ENCODE measurements at places on chromosomes 1 and 21.

- no peak for DNase-seq
These were observed 28.1 kb upstream of the RNPC3 start for GRCh38 chr1:103497404-103497803.

DNA sequence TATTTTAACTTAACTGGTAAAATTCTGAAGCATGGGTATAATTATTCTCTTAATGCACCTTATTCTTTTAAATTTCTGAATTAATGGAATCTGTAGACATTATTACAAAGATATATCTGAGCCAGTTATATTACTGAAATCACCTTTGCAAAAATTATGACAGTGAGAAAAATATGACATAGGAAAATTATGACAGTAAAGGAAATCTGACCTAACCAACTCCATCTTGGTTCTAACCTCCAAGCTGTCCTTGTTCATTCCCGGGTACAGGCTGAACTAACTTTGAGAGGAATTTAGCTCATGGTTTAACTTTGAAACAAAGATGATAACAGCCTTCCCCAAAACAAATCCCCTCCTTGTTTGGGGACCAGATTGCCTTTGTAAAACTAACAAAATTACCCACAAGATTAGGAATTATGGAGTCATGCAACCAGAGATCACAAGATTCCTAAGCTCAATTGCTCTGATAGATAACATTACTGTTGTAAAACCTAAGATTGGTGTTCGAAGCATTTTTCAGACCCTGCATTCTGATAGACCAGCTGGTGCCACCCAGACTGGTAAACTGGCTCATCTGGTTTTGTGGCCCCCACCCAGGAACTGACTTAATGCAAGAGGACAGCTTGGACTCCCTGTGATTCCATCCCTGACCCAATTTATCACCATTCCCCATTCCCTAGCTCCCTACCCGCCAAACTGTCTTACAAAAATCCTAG, 9.4 kb upstream of the CD55 start:
- no peak for DNase-seq

DNA sequence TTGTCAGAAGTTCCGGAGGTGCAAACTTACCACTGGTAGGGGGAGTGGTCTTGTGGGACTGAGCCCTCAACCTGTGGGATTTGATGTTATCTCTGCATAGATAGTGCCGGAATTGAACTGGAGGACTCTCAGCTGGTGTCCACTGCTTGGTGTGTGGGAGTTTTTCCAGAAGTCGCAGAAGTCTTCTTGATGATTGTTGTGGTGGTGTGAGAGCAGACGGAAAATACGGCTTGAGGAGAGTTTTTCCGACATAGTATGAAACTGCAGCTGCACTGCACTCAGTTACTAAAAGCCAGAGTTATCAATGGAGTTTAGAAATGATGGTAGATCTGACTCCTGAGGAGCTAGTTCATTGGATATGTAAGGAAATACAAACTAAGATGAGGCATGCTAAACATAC, 14.9 kb downstream of the RGS5 start:
- DNase-seq, result no peak

DNA sequence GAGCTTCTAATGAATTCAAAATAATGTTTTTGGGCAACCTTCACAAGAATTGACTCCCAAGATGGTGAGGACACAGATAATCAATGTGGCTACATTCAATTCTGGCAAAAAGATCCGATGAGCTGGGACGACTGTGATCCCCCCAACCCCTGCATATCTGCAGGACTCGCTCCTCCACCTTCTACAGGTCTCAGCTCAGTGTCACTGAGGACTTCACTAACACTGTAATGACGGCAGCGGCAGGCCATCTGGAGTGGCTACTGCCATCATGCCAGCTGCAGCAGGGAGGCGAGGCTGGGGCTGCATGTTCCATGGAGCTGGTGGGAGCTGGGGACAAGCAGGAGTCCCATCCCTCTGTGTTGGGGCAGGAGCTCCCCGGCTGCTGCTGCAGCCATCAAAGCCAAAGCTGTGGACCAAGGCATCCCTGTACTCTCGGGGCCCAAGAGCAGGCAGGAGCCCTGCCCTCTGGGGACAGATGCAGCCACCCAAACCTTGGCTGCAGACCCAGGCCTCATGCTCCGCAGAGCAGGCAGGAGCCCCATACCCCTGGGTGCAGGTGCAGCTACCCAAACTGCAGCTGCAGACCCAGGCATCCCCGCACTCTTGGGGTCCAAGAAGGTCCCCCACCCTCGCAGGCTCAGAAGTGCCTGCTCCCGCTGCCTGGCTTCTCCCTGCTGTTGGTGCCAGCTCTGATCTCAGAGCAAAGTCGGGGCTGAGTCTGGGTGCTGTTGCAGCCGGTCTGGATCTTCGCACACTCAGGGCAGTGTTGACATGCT, 12.2 kb upstream of the DHRS3 start:
- no peak for DNase-seq

DNA sequence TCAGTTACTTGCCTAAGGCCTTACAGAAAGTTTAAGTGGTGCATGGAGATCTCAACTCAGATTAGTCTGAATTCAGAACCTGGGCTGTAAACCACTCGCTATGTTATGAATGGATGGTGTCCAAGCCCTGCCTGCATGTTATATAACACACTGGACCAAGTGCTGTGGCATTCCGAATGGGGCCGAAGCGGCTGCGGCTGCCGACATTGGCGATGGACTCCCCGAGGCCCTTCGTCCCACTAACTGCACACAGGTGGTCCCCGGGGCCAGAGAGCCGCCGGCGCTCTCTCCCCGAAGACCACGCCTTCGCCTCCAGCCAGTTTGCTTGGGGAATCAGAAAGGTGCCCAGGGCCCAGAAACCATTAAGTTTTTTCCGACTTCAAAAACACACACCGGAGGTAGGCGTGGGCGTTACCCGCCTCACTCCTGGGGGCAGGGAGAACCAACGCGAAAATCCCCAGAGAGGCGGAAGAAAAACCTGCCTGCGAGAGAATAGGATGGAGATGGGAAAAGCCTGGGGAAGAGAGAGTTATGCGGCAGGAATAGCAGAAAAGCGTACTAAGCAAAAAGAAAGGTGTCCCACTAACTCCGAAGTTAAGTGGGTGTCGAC, 579 bp upstream of the TENT5C start:
- peak; percentile 15 for DNase-seq

- DNase-seq, result no peak
These were observed 14.4 kb upstream of the THEM5 start for GRCh38 chr1:151867765-151868411.

GRCh38 chr1:111775966-111776365, 20.3 kb downstream of the DDX20 start:
- DNase-seq, result no peak

DNA sequence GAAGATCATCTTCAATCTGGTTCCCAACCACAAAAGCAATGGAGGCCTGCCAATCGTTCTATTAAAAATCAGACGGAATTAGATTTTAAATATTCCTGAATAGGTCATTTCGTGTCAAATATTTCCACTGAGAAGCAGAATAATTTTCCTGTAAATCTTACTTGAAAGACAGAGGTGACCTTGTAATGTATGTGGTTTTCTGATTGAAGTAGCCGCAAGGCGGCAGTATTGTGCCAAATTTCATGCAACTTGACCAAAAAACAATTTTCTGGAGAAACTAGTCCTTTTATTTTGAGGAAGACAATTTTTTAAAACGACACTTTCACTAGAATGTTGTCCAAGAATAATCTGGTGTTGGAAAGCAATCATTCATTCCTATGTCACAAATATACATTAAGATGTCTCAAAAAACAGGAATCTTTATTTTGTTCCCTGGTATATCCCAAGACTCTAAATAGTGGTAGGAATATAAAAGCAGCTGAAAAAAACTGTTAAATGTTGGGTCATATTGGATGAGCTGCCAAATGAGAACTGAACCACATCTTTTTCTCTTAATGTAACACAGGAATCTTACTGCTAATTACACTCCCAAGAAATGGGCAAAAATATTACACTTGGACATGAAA, 33.6 kb downstream of the SPAG17 start:
- DNase-seq, result peak; percentile 3

- DNase-seq, result no peak
These were observed 46.6 kb downstream of the TOR3A start for GRCh38 chr1:179128520-179128919.

DNA sequence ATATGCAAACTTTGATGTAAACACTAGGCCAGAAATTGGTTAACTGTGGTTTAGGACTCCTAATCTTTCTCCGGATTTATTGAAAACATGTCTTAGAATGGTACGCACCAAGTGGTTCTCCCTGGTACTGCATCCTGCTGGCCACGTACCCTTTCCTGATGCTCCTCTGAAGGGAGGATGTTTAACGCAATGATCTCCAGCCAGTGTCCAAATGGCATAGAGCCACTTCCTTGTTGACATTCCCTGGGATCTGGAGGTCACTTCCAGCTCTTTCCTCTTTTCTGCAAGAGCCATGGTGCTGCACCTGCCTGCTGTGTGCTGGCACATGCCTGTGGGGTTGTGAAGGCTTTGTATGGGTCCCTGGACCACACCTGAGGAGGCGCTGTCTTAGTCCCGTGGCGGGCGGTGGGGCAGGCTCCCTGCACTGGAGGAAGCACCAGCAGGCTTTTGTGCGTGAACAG, 53.9 kb downstream of the GALNT2 start:
- DNase-seq, result no peak

Data from GM18507 (cell line).